Omental fat pad (tissue), 4 donors: ENCODE measurements at places on chromosomes 3 and 15.

GRCh38 chr3:126125341-126125740 lies 41.4 kb upstream of the SLC41A3 start:
- no peak for DNase-seq

GRCh38 chr3:71444028-71444860 lies 139.3 kb downstream of the FOXP1 start:
- DNase-seq = no peak

GRCh38 chr3:8767256-8767666 lies 2.2 kb downstream of the OXTR start:
- no peak for DNase-seq

GRCh38 chr3:101703169-101703568 lies 16.7 kb upstream of the RPL24 start:
- DNase-seq = no peak

GRCh38 chr15:73978896-73979295 lies 13.2 kb downstream of the STOML1 start:
- no peak for DNase-seq

GRCh38 chr3:10507331-10507730 lies 1.9 kb upstream of the ATP2B2 start:
- DNase-seq = no peak

DNA sequence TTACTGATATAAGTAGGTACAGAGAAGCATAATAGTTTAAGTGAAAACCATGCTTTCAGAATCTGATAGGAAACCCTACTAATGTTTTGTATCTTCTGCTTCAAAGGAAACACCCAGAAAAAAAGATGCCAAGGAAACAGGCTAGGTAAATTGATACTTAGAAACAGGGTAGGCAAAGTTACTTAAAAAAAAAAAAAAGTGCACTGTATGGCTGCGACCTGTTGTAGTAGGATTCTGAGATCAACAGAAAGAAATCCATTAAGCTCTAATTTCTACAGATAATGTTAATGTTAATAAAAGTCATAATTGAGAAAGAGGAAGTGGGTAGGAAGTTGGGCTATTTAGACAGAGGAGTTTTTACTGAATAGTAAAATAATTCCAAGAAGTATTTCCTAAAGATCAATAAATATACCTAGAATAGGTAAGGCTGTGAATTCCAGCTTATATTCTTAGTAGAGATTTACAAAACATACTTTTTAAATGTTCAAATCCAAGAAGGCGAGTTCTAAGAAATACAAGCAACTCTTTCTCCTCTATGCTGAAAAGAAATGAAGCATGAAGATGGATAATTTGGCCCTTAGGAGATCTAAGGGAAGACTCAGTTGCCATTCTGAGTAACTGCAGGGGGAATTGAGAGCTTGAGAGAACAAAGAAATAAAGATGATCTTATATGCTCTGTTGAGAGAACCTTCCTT lies 24.1 kb upstream of the STT3B start:
- no peak for DNase-seq

- DNase-seq = no peak
Measured at GRCh38 chr15:66701422-66702034, 508 bp upstream of the SMAD6 start.

DNA sequence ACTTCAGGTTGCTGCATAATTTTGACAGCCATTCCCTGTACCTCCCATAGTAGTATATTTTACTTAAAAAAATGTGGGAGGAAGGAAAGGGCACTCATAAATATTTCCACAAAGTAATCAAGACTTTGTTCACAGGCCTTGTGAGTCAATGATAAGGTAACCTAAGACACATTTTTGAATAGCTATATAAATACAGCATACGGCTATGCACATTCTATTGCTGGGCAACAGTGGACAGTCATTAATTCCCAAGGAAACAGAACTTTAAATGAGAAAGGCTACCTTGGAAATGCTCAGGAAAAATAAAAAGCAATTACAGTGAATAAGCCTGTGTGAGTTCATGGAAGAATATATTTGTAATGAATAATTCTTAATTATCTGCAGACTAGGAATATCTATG lies 144.0 kb downstream of the CADM2 start:
- DNase-seq = no peak

- DNase-seq = no peak
Measured at GRCh38 chr15:88433046-88433685, 34.0 kb downstream of the MRPL46 start.

DNA sequence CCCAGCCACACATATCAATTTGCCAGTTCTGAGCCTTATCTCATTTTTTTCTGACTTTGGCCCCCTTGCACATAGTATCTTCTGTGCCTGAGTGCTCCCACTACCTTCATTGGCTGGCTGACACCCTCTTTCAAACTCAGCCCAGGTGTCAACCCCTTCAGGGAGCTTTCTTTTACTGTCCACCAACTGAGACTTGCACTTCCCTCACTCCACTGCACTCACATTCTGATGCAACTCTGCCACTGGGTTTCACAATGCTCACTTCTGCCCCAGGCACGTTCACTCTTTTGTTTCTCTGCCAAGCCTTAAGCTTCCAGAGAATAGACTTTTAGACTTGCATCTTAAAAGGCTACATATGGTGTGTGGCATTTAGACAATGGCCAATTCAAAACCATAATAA lies 101.5 kb upstream of the CBLB start:
- no peak for DNase-seq

DNA sequence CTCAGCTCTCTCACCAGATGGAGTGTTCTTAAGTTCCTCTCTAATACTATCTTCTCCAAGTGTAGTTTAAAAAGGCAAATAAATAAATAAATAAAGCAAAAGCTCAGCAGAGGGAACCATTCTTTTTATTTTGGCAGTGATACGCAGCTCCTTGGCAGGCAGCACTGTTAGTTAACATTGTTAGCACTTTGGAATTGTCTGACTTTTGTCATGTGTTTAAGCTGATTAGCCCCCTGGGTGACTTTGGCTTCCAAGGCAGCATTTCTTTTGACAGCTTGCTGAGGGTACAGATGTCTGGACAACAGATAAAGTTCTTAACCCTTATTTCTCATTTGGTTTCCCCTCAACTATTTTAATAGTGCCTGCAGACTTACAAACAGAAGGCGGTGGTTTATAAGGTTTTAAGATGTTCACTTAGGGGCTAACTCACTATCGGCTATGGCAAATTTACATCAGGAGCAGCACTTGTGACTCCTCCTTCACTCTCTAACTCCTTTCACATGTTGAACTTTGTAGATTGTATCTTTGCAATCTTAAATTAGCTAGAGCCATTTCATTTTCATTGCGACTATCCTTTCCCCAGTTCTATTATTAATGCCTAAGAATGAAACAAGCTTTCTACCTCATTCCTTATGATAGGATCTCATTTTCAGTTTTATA lies 213.4 kb downstream of the ZBBX start:
- DNase-seq = no peak

DNA sequence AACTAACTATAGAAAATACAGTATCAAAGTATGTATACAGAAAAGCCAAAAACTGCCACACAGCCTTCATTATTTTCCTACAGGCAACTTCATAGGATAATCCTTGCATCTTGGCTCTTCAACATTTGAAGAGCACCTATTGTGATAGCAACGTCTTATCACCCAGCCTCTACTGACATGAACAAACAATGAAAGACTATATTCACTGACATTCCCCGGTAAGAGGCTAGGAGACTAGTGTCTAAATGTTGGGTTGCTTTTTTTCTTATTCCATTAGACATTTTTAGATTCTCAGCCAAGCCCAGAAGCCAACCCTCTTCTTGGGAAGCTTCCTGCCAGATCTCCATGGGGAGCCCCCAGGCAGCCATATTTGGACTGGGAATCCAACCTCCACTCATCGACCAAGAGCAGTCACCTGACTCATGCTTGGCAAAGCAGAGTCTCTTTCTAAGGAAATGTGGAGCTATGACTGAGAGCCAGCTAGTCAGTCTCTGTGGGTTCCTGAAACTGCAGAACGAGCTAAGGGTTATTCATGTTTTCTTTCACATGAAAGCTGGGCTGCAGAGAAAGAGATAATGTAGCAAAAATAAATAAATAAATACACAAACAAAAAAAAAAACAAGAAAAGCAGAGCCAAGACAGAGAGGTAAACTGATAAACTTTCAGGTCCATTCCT lies 227.5 kb downstream of the MAGI1 start:
- DNase-seq = no peak

DNA sequence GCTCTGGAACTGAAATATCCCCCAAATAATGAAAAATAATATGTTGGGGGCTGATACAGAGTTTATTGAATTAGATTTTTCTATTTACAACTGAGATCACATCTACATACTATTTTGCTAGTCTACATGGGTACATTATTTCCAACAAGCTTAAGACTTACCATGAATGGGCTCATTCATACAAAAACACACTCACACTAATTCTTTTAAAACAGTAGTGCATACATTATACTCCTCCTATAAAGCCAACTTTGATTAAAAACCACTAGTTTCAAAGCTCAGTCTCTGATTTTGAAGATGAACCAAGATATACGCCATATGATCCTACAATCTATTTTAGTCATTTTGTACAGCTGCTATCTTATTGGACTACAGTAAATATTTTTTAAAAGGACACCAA lies 24.9 kb downstream of the TSPAN3 start:
- no peak for DNase-seq

DNA sequence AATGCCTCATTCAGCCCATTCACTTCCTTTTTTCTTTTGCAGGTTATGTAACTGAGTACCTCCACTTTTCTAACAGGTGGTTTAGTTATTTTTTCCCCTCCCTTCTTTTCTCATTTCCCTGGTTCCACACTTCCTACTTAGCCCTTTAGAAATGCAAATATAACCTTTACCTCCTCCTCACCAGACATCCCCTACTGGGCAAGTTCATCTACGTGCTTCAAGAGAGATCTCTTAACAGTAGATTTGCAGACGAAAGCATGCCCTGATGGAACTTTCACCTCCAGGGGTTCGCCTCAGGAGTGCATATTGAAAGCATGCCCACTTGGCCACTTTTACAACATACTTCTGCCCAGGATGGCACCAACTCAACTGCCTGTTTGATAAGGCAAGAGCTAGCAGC lies 314.1 kb upstream of the LRRC3B start:
- no peak for DNase-seq

GRCh38 chr3:28328188-28329151 lies 20.1 kb upstream of the ZCWPW2 start:
- no peak for DNase-seq

- no peak for DNase-seq
Measured at GRCh38 chr3:107579371-107579770, 56.6 kb downstream of the BBX start.

- DNase-seq = no peak
Measured at GRCh38 chr3:129576514-129577352, 29.7 kb downstream of the PLXND1 start.

DNA sequence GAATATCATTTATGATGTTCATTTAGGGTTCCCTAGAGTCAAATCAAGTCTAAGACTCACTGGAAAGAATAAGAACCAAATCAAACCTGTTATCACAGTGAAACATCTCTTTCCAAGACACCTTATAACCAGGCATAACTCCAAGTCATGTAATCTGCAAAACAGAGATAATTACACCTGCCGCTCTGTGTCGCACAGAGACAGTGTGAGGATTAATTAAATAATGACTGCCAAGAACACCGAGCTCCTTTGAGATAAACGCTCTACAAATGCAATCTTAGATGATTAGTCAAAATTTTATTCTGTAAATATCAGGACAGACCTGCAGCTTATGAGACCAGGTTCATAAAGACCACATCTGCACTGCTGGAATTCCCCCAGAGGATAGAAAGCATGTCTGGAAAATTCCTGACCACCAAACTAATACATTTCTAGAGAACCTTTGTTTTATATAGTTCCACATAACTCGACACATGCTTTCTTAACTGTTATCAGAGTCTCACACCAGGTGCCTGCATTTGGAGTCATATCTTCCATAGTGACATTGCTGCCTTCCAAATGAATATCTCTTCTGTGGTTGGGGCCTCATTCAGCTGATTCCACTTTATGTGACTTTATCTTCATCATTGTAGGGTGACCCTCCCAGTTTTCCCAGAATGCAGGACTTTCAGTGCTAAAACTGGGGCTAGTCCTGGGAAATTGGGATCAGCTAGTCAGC lies 252.8 kb downstream of the CD47 start:
- no peak for DNase-seq

DNA sequence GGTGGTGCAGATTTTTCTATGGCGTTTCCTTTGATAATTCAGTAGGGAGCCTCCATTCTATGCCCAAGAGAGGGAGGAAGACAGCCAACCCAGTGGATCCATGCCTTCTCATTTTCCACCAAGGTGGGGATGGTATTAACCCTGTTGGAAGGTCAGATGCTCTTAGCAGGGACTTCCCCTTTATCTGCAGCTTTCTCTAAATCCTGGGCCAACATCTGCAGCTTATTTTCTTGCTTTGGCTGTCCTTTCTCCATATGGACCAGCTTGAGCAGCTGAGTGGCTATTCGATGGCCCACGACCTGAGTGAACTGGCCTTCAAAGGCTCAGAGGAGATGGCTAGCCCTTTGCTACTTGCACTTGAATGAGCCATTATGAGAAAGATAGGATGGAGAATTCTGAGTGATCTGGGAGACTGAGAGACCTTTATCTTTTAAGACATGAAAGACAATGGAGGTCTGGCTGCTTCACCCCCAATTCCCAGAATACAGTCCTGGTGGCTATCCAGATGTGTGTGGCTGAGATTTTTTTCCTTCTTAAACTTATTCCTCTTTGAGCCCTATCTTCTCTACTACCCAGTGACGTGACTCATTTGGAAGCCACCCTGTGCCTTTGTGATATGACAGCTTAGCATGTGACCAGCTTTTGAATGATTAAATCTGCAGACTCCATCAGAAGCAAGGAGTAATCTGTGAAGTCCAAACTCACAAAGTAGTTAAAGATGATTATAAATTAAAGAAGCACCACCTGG lies 39.6 kb upstream of the TRAK1 start:
- no peak for DNase-seq

GRCh38 chr15:69499521-69500211 lies 47.0 kb downstream of the RPLP1 start:
- DNase-seq = no peak

- no peak for DNase-seq
Measured at GRCh38 chr15:66655511-66655910, 46.5 kb upstream of the SMAD6 start.

DNA sequence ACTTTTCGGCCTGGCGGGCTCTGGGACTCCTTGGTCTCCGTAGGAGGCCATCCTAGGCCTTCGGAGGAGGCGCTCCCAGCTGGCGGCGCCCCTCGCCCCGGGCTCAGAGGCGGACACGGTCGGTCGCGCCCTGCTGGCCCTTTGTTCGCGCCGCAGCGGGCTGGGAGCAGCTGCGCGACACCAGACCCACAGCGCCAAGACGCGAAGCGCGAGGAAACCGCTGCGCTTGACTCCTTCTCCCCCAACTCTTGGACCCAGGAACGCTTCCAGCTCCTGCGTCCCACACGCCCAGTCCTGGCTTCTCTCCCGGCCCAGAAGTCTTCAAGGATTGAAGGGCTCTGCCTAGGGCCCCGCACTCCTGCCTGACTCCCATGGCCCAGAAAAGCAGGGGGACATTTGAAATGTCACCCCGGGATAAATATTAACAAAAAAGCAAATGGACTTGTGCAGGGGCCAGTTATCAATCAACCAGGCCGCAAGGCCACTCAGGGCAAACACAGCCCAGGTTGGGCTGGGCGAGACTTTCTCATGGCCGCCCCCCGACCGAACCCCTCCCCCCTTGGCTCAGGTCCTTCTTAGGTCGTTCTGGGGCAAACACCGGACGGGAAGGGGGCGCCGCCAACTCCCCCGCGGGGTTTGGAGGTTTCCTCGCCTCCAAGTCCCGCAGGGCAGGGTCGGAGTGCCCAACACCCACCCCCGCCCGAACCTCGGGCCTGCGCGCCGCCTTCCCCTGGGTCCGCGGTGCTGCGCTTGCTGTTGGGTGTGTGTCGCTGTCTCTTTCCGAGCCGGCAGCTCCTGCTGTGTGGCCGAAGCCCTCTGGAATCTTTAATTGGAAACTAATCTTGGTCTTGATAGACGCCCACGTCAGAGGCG lies 5.1 kb downstream of the ONECUT1 start:
- no peak for DNase-seq
